Brain (organoid and tissue), 16 donors: ENCODE measurements at places on chromosomes 13 and 19. TPM values are rescaled to one million over a fixed set of nuclear protein-coding genes. Genes with fewer than 3 reads are reported as not detected.

DNA sequence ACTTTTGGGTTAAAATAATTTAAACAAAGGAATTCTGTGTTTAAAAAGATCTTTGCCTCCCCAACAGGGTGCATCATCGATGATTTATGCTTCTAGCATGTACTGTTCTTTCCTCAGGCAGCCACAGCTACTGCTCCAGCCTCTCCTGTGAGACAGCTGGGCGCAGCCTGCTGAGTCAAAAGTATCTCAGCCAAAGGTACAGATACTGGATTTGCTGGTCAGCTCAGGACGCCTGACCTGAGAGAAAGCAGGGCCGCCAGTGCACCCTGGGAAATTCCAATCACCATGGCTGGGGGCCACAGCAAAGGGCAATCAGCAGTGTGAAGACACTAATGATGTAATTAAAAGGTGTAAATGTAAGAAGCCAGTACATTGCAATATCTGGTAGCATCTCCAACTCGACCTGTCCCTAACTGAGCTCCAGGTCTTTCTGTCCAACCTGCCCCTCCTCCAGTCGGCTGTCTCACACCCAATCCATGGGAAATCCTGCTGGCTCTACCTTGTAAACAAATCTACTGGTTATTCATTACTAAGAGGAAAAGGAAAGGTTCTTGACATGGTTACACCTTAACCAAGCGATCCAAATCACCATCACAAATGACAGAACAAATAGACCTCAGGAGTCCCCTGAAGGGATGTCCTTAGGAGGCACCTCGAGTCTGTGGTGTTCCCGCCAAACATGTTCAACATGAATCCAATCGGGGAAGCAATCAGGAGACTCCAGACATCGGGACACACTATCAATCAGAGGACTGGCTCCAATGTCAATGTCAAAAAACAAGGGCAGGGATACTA, 7.3 kb downstream of the OPA3 start:
- DNase-seq = no peak

GRCh38 chr13:45391926-45392325, 26.2 kb downstream of the SLC25A30 start:
- DNase-seq = no peak

Gene METTL21C
- polyA plus RNA-seq = not detected

GRCh38 chr19:34667349-34668076, 9.4 kb downstream of the SCGB2B2 start:
- no peak for DNase-seq

GRCh38 chr13:28609926-28610325, 49.0 kb upstream of the POMP start:
- no peak for DNase-seq

DNA sequence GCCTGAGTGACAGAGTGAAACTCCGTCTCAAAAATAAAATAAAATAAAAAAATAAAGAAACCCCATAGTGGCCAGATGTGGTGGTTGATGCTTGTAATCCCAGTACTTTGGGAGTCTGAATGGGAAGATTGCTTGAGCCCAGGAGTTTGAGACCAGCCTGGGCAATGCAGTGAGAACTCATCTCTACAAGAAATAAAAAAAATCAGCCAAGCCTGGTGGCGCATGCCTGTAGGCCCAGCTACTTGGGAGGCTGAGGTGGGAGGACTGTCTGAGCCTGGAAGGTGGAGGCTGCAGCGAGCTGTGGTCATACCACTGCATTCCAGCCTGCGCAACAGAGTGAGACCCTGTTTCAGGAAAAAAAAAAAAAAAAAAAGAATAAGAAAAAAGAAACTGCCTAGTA, 53.8 kb downstream of the ZNF627 start:
- no peak for DNase-seq

DNA sequence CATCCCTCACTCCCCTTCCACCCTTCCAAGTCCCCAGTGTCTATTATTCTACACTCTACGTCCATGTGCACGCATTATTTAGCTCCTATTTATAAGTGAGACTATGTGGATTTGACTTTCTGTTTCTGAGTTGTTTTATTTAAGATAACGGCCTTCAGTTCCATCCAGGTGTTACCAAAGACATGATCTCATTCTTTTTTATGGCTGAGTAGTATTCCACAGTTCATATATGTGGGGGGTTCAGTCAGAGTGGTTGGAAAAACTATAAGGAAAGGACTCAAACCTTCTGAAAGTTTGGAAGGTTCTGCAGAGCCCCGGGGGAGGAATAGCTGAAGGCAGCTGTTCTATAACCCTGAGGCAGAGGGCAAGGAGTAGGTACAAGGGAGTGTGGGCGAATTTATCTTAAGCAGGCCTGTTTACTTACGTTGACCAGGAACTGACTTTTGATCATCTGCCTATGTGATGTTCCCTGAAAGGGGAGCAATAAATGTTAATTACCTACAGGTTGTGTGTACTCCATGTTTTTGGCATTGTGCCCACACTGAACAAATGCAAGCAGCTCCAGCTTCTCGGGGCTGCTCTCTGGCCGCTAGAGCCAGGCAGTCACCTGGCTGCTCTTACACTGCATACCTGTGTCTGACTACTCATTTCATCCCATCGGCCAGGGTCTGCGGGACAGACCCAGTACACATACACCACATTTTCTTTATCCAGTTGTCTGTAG, 13.5 kb upstream of the ADGRE1 start:
- DNase-seq = no peak

DNA sequence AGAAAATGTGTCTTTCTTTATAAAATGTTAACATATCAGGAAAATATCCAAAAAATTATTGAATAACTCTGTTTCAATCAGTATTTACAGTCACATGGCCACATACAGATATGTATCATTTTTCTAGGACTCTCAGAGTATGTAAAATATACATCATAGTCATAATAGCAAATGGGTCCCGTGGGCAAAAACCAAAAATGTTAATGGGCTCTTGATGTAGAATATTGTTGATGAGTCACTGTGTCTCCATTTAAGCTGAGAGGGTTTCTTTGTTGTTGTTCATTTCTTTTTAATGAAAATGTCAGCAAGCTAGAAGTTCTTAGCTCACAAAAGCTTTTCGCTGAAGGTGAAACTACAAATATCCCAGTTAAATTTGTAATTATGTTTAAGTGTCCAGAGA, 1713.1 kb upstream of the PCDH20 start:
- no peak for DNase-seq

Gene PGLYRP2
- not detected for polyA plus RNA-seq

- peak; percentile 55 for DNase-seq
Measured at GRCh38 chr13:68998056-68998455, 1109.6 kb upstream of the ATXN8OS start.

DNA sequence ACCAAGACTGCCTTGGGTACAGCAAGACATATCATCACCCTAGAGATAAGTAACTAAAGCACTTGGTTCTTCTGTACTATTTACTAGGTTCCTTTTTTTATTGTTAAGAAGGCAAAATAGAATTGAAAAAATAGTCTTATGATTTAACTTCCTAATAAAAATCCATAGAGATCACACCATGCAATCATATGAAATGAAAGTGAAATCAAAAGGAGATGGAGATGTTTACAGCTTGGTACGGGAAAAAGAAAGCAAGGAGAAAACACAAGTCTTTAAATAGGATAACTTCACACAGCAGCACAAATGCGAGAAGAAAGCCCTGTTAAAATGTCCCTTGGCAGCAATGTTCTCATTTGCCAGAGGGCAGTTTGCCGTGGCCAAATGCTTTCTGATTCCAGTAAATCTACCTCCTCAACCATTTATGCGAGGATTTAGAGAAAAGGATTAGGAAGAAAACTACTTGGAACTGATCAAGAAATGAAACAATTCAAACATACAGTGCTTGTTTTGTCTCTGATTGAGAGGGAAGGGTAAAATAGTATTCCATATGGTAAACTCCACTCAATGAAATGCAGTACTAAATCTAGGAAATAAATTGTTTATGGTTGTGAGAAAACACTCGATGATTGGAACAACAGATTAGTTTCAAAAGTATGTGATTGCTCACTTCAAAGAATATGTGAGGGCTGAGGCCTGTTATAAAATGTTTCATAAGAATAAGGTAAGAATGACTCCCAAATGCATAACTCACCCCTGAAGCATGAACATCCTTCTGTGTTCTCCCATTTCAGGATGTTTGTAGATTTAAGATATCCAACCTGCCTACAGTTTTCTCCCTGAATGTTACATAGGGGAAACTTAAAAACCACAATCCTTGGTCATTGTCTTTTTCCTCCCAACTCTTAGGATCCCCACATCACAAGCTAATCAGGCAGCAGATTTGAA, 487.8 kb downstream of the DACH1 start:
- no peak for DNase-seq

DNA sequence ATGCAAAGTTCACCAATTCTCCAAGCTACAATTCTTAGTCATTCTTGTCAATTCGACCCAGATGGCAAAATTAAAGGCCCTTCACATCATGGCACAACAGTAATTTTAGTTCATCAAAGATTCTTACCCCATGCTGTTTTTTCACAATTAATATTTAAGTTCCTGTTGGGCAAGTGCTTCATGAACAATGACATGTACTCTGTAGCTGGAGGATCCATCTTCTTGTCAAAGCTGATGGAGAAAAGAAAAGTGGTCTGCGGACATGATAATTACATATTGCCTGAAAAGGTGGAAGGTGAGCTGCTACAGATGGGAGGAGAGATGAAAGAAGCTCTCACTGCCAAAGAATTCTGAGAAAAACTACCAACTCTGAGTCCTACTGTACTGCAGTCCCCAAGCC, 1370.3 kb upstream of the SLC10A2 start:
- DNase-seq = no peak

GRCh38 chr13:110593430-110594130, 21.8 kb upstream of the NAXD start:
- DNase-seq = peak; percentile 75

Gene FAM216B
- polyA plus RNA-seq = not detected

DNA sequence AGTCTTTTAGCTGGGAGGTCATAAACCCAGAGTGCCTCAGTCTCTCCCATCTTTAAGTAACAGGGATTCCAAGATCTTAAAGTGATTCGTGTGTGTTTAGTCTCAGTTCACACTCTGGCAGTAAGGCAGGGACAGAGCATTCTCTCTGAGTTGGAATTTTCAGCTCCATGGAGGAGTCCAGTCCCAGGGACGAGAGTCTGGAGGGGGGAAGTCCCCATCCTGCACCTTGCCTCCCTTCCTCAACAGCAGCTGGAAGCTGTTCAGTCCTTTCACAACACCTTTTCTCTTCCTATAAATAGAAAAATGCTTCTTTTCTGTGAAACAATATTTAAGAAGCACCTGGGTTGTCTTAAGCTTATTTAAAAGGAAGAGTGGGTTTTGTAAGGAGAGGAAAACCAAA, 82.0 kb downstream of the KLF5 start:
- DNase-seq = no peak

DNA sequence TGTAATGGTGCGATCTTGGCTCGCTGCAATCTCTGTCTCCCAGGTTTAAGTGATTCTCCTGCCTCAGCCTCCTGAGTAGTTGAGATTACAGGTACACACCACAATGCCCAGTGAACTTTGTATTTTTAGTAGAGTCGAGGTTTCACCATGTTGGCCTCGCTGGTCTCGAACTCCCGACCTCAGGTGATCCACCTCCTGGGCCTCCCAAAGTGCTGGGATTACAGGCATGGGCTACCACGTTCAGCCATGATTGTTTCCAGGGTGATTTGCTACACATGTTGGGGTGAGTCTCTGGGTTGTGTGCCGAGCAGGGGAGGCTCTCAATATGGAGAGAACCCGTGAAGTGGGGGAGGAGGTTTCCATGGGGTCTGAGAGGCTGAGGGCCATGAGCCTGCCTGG, 24.8 kb upstream of the CEACAM21 start:
- DNase-seq = no peak

DNA sequence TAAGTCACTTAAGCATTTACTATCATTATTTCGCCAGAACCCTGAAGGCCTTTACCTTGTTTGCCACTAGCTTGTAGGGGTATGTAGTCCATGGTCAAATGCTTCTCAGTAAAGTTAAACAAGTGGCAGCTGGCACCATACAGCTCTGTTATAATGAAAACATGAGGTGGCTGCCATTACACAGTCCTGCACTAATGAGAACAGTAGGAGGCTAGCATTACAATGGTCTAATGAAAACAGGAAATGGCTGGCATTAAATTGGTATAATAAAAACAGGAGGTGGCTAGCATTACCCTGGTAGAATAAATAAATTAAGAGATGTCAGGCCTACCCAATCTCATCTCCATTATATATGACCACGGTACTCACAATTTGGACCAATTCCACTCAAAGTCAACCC, 107.5 kb downstream of the PCDH17 start:
- DNase-seq = peak; percentile 46

Gene NFIX
- 239 TPM for polyA plus RNA-seq

GRCh38 chr19:47819858-47820257, 1.9 kb upstream of the CRX start:
- DNase-seq = peak; percentile 3

DNA sequence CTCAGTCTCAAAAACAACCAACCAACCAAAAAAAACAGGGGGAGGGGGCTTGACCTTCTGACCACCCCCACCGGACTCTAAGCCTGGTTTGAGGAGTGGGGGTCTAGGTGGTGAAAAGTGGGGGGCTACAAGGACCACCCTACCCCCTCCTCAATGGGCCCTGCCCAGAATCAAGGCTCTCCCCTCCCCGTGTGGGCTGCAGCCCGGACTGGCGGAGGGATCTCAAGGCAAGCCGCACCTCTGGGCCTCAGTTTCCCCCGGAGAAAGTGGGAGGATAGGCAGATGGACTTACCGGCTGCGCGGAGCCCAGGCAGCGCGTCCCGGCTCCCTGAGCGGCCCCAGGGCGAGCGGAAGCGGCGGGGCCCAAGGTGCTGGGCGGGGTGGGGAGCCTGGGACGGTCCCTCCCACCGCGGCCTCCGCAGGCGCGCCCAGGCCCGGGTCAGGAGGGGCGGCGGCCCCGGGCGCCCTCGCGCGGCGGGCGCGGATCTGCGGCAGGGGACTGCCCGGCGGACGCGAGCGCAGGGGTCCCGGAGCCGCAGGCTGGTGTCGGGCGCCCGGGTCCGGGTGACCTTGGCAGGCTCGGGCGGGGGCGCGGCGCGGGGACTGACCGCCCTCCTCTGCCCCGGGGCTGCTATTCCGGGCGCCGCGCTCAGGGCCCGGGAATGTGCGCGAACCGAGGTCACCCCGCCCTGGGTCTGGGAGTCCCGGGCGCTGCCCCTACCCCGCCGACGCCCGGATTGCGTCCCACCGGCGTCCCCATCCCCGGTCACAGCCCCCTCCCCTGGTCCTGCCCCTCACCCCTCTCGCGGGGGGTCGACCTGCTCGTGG, at the start of gene ADAMTSL5:
ADAMTSL5 (minus strand) TSS at position 349 of the 828 bp plus-strand sequence. CDS start 2,076 bp downstream, outside the sequence.
- no peak for DNase-seq

Gene CGB3
- polyA plus RNA-seq = not detected

DNA sequence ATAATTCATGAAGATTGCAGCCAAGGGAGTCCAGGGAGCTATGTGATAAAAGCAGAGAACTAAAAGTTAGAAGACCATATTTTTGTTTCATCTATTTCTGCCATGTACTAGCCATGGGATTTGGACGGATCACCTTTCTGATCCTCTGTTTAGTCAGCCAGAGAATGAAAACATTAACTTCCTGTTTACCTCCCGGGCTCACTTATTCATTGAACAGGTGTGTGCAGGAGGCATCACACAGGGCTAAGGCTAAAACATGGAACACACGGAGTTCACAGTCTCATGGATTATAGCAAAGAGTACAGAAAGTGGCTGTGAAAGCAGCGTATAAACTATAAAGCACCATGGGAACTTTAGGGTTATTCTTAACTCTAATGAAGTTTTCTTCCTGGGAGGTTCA, 96.8 kb downstream of the GPR12 start:
- no peak for DNase-seq

Gene PPM1N
- 1.8 TPM for polyA plus RNA-seq

- no peak for DNase-seq
Measured at GRCh38 chr19:18483119-18483890, 38.6 kb downstream of the ELL start.
